GDM1 (cell line): ENCODE measurements at places on chromosomes 11 and 22.

DNA sequence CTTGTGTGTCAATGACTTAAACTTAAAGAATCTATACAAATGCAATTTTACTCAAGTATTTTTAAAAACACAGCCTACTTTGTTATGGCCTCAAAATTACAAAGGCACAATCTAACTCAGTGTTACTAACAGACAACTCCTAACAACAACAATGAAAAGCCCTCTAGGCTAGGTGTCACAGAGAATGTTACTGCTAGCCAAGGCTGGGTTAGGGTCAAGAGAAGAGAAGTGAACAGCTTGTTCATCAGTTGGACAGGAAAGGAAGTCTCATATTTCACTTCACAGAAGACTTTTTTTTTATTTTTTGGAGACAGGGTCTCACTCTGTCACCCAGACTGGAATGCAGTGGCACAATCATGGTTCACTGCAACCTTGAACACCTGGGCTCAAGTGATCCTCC, 26.0 kb downstream of the CLDN25 start:
- DNase-seq, result no peak

- peak; percentile 72 for DNase-seq
These were observed 11.7 kb upstream of the PATL1 start for GRCh38 chr11:59680287-59681154.

DNA sequence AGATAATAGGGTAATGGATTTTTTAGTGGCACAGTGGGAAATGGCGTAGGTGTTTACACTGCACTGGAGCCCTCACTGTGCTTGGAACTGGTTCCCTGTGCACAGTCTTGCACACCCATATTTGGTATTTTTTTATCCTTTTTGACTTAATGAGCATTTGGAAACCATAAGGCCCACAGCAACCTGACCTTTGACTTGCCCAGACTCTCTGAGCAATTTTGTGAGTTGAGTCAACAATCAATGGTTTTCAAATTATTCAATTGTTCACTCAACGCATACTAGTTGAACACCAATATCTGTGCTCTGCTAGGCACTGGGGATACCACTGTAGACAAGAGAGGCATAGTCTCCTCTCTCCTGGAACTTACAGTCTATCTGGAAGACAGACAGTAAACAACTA, 14.3 kb downstream of the CD44 start:
- no peak for DNase-seq

DNA sequence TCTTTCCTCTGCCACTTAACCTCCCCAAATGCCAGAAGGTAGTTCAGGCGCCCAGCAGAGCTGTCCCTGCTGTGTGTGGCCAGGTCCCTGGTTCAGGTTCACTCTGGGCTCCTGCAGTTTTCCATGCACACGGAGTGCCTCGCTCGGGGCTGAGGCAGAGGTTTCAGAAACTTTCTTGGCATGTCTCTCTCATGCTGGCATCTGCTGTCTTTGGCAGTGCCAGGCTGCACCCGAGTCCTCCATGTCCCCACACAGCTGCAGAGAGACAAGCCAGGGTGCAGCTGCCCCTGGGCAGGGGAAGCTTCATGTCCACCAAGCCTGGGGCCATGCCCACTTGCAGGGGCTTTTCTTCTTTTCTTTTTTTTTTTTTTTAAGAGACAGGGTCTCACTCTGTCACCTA, 7.0 kb upstream of the NEFH start:
- DNase-seq, result no peak

- no peak for DNase-seq
These were observed 110.3 kb downstream of the DSCAML1 start for GRCh38 chr11:117686711-117687110.

DNA sequence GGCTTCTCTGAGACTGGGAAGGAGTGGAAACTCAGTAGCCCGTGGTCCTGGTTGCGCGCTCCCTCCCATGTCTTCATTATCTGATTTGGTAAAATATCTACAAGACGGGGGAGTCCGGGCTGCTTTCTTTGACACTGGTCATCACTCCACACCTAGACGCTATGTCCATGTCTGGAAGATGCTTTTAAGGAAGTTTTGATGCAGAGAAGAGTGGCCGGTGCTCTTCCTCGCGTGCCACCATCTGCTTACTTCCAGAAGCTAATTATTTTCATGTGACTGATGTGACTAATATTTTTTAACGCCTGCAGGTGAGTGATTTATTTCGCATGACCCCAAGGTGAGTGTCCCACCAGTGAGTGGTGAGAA, 339 bp upstream of the TRIM21 start:
- DNase-seq, result no peak
